Stimulated activated CD8-positive, alpha-beta memory T cell treated with anti-CD3 and anti-CD28 coated beads, Interleukin-4, amount 100 ng/mL, for 1 hour (primary cell): ENCODE measurements at places on chromosomes 6 and 20.

- DNase-seq, result no peak
Observed at GRCh38 chr6:56549014-56549413, 93.7 kb downstream of the DST start.

- no peak for DNase-seq
Observed at GRCh38 chr6:111013144-111013915, 31.5 kb downstream of the RPF2 start.

GRCh38 chr20:33915726-33916331, 77.9 kb upstream of the RALY start:
- peak; percentile 35 for DNase-seq

DNA sequence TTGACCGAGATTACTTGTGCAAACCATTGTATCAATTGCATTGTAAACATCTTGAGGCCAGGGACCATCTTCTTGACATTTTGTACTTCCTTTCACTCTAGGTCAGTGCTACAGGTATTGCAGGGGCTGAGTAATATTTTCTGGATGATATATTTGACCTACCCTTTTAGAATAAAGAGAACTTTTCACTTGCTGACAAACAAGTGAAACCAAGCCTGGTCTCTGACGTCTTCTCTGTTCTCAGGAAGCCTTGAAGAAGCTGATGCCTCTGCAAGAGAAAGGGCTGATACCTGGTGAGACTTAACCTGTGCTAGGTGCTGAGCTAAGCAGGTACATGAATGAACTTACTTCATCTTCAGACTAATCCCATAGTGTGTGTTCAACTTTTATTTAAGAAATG, 60.5 kb upstream of the GGTLC1 start:
- no peak for DNase-seq

- DNase-seq, result no peak
Observed at GRCh38 chr20:1707588-1708449, 50.2 kb upstream of the SIRPG start.

GRCh38 chr6:170080828-170081371, 210.0 kb downstream of the DLL1 start:
- DNase-seq, result no peak

- DNase-seq, result no peak
Observed at GRCh38 chr20:24708411-24709295, 239.2 kb downstream of the SYNDIG1 start.

DNA sequence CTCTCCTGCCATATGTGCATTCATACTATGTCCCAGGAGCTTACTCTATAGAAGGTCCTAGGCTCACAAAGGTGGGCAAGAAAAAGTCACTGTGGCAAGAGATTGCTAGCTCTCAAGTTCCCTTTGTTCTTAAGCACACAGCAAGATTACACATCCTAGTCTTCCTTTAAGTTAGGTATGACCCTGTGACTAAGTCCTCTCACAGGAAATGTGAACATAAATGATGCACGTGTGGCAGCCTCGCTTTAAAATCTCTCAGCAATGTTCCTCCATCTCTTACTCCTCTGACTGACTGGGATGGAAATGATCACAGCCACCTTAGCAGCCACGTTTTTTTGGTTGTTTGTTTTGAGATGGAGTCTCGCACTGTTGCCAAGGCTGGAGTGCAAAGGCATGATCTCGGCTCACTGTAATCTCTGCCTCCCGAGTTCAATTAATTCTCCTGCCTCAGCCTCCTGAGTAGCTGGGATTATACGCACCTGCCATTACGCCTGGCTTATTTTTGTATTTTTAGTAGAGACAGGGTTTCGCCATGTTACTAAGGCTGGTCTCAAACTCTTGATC, 35.7 kb upstream of the HAO1 start:
- no peak for DNase-seq

GRCh38 chr6:161507375-161507774, 233.5 kb upstream of the AGPAT4 start:
- no peak for DNase-seq
